ENCODE measurements at places on chromosomes 11 and 22. TPM values are rescaled to one million over a fixed set of nuclear protein-coding genes. Genes with fewer than 3 reads are reported as not detected.

BSCL2 gene
- 41.1 TPM for total RNA-seq

ARHGEF17 gene
- 72.8 TPM for total RNA-seq

TEX54 gene
- not detected for total RNA-seq

DDTL gene
- total RNA-seq, result 0.59 TPM

CHADL gene
- total RNA-seq, result 3.0 TPM

APOL4 gene
- not detected for total RNA-seq

DUSP8 gene
- total RNA-seq, result 0.59 TPM

OR10A2 gene
- not detected for total RNA-seq

MCAM gene
- 108 TPM for total RNA-seq

C22orf39 gene
- total RNA-seq, result 15.1 TPM

TSKU gene
- 21.4 TPM for total RNA-seq

TNNT3 gene
- not detected for total RNA-seq

CHRM1 gene
- not detected for total RNA-seq

ASPHD2 gene
- total RNA-seq, result 2.3 TPM

SHANK2 gene
- total RNA-seq, result 3.7 TPM

SIPA1 gene
- total RNA-seq, result 17.2 TPM

SCN3B gene
- total RNA-seq, result 0.30 TPM

TSPAN18 gene
- 0.30 TPM for total RNA-seq

FHIP1B gene
- 9.5 TPM for total RNA-seq

BBOX1 gene
- total RNA-seq, result not detected

STX3 gene
- total RNA-seq, result 34.0 TPM

NAV2 gene
- total RNA-seq, result 22.2 TPM

DBX1 gene
- not detected for total RNA-seq

DDIAS gene
- total RNA-seq, result 4.7 TPM

ELF5 gene
- not detected for total RNA-seq

GAS2L1 gene
- total RNA-seq, result 7.4 TPM

KIRREL3 gene
- total RNA-seq, result 0.59 TPM

YAP1 gene
- total RNA-seq, result 139 TPM

RANGAP1 gene
- total RNA-seq, result 24.9 TPM

MACROD1 gene
- 9.8 TPM for total RNA-seq

OR51B4 gene
- total RNA-seq, result not detected

MS4A1 gene
- not detected for total RNA-seq

CRYBB2 gene
- total RNA-seq, result not detected

PNPLA3 gene
- 5.3 TPM for total RNA-seq

ARHGAP20 gene
- total RNA-seq, result 4.5 TPM

ADORA2A gene
- 1.8 TPM for total RNA-seq

TMEM191C gene
- total RNA-seq, result 0.30 TPM

KRTAP5-8 gene
- not detected for total RNA-seq

FBLN1 gene
- total RNA-seq, result 80.2 TPM

CHST1 gene
- total RNA-seq, result 0.59 TPM

MUC15 gene
- total RNA-seq, result not detected

PRSS23 gene
- total RNA-seq, result 189 TPM

ISX gene
- not detected for total RNA-seq

TRIM68 gene
- 11.9 TPM for total RNA-seq

BACE1 gene
- total RNA-seq, result 34.1 TPM

CENPM gene
- 7.6 TPM for total RNA-seq

RAB36 gene
- 3.7 TPM for total RNA-seq

MS4A4A gene
- total RNA-seq, result not detected
